Fibroblast of lung (primary cell): ENCODE measurements at places on chromosomes 11 and 22. TPM values are rescaled to one million over a fixed set of nuclear protein-coding genes. Genes with fewer than 3 reads are reported as not detected.

The CCDC15 gene
- total RNA-seq: 0.77 and 2.3 TPM in 2 replicates

The ARFGAP2 gene
- 68.1 and 80.4 TPM in 2 replicates for total RNA-seq

The CNTN5 gene
- not detected in 2 replicates for total RNA-seq

The CDHR5 gene
- total RNA-seq: not detected in 2 replicates

The LGALS12 gene
- under 0.01 TPM in 1 of 2 replicates, not detected in the other for total RNA-seq

The LARGE1 gene
- total RNA-seq: 15.2 and 19.2 TPM in 2 replicates

The SLC25A45 gene
- total RNA-seq: 1.0 and 1.5 TPM in 2 replicates

The SORL1 gene
- 3.6 and 10.9 TPM in 2 replicates for total RNA-seq

The GGT5 gene
- under 0.01 and 0.51 TPM in 2 replicates for total RNA-seq

The FOLH1 gene
- 0.51 and 1.2 TPM in 2 replicates for total RNA-seq

The P2RX6 gene
- 4.6 and 17.8 TPM in 2 replicates for total RNA-seq

The APOA4 gene
- total RNA-seq: not detected in 2 replicates

The LDHAL6A gene
- not detected in 2 replicates for total RNA-seq

The PRODH gene
- 0.26 TPM in 1 of 2 replicates, not detected in the other for total RNA-seq

The NXPE2 gene
- total RNA-seq: under 0.01 TPM in 1 of 2 replicates, not detected in the other

The SMIM35 gene
- not detected in 2 replicates for total RNA-seq

The CDC42BPG gene
- 0.33 and 0.77 TPM in 2 replicates for total RNA-seq

The SLC22A25 gene
- total RNA-seq: not detected in 2 replicates

The KRTAP5-4 gene
- not detected in 2 replicates for total RNA-seq

The CALCA gene
- not detected in 2 replicates for total RNA-seq

The KLHL35 gene
- total RNA-seq: 1.3 and 1.8 TPM in 2 replicates

The FAU gene
- total RNA-seq: 336 and 338 TPM in 2 replicates

The CARD18 gene
- total RNA-seq: not detected in 2 replicates

The HEPN1 gene
- not detected in 2 replicates for total RNA-seq

The HMOX1 gene
- total RNA-seq: 137 and 243 TPM in 2 replicates

The MRTFA gene
- 13.4 and 23.0 TPM in 2 replicates for total RNA-seq

The EPS8L2 gene
- 24.1 and 54.2 TPM in 2 replicates for total RNA-seq

The MOGAT2 gene
- total RNA-seq: not detected in 2 replicates

The CCDC73 gene
- total RNA-seq: under 0.01 TPM in 2 replicates

The APOL1 gene
- total RNA-seq: 44.2 and 80.3 TPM in 2 replicates

The CNTF gene
- total RNA-seq: 0.77 and 1.2 TPM in 2 replicates

The ACRV1 gene
- 0.26 TPM in 1 of 2 replicates, not detected in the other for total RNA-seq
